IgD-negative memory B cell (primary cell): ENCODE measurements at places on chromosomes 16 and 17. TPM values are rescaled to one million over a fixed set of nuclear protein-coding genes. Genes with fewer than 3 reads are reported as not detected.

NPIPA3 gene
- polyA plus RNA-seq, result 0.80 TPM

GPR179 gene
- polyA plus RNA-seq, result not detected

CDH8 gene
- not detected for polyA plus RNA-seq

FZD2 gene
- polyA plus RNA-seq, result not detected

KRT12 gene
- not detected for polyA plus RNA-seq

SYT17 gene
- 3.2 TPM for polyA plus RNA-seq

SBK1 gene
- polyA plus RNA-seq, result 0.68 TPM

TP53TG3C gene
- polyA plus RNA-seq, result not detected

HSD11B2 gene
- not detected for polyA plus RNA-seq

ATP6V0A1 gene
- 17.2 TPM for polyA plus RNA-seq

PSMD12 gene
- 30.1 TPM for polyA plus RNA-seq
